ENCODE measurements at places on chromosomes 3 and 15.

DNA sequence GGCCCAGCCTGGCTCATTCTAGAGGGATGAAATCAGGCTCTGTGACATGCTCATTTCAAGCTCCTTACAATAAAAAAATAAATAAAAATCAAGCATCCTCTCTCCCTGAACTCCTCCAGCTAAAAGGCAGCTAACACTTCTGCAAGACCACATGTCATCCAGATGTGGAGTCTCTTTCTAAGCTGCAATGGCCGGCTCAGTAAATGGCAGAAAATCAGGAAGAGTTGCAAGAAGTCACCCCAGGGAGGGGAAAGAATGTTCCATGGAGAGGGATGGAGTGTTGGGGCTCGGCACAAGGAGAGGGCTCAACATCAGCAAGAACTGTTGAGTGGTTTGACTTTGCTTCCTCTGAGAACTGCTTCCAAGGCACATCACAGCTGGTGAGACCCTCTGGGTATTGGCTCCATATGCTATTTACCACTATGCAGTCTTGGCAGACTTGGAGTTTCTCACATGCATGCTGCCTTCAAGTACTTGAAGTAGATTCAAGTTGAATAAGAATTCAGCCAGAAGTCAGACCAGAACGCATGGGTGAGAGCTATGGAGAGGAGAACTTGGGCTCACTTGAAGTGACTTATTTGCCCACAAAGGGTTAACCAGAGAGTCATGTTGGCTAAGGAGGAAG, 689.0 kb downstream of the NTRK3 start:
- no peak for DNase-seq

GRCh38 chr3:11136830-11137626, 17.3 kb upstream of the HRH1 start:
- no peak for DNase-seq

- DNase-seq = no peak
Measured at GRCh38 chr3:182937293-182938051, 42.9 kb downstream of the DCUN1D1 start.

DNA sequence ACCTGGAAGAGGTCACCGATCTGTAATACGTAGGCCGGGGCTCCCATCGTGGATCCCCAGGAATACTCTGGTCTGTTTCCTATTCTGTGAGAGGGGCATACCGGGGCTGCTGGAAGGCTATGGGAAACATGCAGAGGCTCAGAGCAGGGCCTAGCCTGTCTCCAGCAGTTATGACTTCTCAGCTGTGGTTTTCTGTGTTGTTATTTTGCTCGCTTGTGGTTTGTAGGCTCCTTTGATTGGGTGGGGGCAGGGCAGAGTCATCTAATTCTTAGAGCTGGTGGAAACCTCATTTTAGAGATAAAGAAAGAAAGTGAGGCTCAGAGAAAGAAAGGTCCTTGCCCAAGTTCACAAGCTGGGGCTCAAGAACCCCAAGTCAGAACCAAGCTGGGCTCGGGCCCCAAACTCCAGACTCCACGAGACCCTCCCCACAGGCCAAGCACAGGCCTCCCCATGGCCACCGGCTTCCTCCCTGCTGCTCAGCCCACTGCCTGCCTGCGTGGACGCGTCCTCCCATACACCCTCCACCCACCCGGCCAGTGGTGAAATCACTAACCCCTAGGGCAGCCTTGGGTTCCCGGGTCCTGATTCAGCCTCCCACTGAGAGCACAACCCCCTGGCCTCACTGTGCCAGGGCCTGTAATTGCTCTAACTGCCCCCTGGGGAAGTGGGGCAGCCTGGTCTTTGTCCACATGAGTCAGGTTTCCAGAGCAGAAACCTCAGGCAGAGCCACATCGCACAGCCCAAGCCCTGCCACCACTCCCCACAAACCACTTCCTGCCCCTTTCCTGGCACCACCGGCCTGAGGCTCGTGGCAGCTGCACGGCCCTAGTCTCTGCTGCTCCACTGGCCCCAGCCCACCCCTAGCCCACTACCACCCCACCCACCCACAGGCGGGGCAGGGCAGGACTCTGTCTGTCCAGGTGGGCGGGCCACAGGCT, 270.8 kb downstream of the UACA start:
- peak; percentile 70 for DNase-seq

DNA sequence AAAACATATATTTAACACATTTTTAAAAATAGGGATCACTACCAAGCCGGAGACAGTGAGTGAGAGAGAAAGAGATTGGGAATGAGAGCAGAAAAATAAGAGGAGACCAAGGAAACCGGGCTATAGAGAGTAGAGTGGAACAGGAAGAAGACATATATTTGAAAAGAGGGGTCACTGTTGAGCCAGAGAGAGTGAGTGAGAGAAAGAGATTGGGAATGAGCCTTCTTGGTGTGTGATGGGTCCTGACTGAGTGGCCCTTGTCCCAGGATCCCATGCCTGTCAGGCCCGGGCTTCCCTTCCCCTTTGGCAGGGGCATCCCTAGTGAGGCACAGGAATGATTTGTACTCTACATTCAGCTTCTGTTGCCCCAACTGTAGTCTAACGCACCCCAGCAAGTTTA, 646.6 kb downstream of the NTRK3 start:
- DNase-seq = no peak

DNA sequence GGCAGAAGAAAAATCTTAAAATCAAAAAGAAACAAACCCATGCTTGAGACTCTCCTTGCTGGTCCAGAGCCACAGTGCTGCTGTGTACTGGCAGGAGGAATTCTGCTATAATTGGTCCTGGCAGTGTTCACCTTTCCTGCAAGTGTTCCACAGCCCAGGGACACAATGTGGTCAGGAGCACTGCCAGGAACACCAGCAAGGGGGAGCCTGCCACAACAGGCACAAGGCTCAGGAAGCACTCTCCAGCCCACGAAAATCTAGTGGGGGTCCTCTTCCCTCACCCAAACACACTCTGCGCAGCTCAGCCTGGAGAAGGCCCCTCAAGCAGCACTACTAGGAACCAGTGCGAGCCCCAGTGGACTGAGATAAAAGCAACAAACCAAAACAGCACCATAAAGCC, 92.9 kb downstream of the UBE3A start:
- no peak for DNase-seq

GRCh38 chr3:141250828-141251227, 19.2 kb downstream of the PXYLP1 start:
- DNase-seq = no peak

DNA sequence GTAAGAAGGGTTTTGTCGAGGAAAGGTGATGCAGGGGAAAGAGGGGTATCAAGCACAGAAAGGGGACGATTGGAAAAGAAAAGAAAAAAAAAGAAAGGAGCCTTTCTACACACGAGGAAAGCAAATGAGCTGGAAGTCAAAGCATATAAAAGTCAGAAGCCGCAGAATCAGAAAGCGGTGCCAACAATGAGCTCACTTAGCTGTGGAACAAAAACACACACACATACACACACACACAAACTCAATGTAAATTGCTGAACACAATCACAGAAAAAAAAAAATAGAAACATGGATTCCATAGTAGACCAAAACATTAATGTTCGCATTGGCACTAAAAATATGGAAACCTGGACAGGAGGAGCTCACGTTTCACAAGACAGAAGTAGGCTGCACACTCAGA, 63.4 kb upstream of the FEZF2 start:
- no peak for DNase-seq

DNA sequence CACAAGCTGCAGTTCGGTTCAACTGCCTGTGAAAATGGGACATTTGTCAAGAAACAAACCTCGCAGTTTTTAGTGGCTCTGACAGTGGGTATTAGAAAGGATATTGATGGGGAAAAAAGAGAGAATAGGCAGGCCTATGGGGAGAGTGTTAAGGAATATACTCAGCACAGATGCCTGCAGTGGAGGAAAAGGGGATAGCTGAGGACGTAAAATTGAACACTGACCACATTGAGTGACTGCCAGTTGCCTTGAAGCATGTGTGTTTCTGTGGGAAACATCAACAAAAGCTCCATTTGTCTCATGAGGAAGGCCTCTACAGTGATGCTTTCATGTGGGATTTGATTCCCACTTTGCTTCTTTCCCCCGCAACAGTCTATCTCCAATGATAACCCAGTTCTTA, 1042.1 kb downstream of the TUSC7 start:
- no peak for DNase-seq

DNA sequence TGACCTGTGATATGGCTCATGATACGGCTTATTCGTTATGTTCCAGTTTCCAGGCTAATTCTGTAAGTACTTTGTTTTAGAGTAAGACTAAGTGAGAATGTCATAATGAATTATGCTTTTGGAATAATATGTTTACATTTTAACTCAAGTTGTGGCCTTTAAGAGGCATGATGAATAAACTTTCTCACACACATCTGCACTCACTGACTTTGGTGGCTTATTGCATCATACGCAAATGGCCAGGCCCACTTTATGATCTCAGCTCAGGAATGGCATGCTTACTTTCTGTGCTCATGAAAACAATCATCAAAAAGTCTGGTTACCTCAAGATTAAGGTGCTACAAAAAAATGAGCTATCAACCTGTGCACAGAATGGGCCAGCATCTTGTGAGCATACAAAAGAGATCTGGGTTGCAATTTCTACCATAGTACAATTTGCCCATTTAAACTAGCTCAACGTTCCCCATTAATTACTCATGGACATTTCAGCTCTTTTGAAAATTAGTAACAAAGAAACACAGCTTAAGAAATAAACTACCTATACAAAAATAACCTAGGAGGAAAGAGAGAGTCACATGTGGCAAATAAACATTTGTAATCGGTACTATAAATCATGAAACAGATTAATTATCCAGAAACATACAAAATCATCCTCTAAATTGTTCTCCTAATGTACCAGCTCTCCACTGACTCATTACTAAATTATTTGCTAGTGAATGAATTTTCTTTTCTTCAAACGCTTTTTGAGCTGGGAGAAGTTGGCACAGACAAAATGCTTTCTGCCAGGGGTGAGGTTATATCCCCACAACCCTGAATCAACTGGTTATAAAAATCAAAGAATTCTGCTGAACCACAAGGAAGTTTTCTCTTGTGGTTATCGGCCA, 439.0 kb upstream of the ADAMTS9 start:
- no peak for DNase-seq

GRCh38 chr3:4417449-4417848, 49.6 kb downstream of the SUMF1 start:
- DNase-seq = no peak

DNA sequence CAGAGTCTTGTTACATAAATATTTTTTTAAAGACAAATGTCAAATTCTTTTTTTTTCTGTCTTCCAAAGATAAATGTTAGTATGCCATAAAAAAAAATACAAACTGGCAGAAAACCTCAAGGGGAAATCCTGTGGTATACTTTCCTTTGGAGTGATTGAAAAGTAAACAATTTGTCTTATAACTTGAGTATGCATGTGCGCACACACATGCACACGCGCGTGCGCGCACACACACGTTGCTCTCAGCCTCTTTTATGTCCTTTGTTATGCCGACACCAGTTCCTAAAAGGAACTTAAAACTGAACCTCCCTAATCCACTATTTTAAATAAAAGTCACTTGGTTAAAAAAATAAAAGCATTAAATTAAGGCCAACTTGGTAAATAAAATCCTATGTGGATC, 58.1 kb downstream of the TGFBR2 start:
- DNase-seq = no peak

DNA sequence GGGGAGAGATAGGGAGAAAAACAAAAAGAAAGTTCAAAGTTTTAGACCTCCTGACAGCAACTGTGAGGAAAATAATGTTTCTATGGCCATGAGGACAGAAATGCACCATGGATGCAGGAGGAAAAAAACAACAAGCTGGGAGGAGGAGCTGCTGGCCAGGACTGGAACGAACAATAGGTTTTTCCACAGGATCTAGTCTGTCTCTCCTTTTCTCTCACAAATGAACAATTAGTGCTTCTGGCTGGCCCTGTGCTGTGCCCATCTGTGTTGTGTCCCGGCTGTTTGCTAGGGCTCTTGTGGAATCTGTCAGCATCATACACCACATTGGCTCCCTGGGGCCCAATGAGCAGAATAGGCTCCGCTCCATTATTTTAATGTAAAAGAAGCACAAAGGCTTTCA, 15.2 kb downstream of the GK5 start:
- no peak for DNase-seq

DNA sequence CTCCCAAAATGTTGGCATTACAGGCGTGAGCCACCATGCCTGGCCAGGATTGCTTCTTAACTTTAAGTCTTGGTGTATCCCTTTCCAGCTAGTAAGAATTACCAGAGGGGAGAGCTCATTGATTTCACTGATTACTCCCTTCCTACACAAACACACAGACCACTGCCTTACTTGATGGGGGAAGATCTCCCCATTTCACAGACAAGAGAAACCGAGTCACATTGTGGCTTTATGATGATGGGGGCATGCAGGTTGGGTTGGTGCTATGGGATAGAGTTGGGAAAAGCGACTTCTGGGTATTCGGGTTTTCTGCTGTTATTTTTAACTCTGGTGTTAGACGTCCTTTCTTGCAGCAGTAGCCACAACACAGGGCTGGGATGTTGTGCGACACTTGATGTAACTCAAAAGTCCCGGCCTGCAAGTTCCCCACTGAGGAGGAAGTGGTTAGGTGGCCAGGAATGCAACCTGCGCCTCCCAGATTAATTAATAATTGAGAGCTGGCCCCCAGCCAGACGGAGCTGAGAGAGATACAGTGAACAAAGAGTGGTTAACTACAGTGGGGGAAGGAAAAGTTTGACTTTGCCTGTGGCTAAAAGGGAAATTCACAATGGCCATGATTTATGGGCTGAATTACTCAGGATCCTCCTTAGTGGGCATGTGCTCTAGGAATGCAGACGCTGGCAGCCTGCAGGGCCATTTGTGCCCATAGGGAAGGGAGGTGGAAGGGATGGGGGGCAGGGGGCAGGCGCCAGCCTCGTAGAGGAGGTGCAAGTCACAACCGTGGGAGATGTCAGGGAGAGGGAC, 63.6 kb downstream of the SMAD6 start:
- DNase-seq = no peak

- no peak for DNase-seq
Measured at GRCh38 chr3:26718315-26718714, 95.7 kb downstream of the LRRC3B start.

GRCh38 chr3:52237006-52237656, 1.8 kb downstream of the TWF2 start:
- DNase-seq = peak; percentile 1

- DNase-seq = no peak
Measured at GRCh38 chr3:183819831-183820230, 5.5 kb downstream of the MAP6D1 start.

DNA sequence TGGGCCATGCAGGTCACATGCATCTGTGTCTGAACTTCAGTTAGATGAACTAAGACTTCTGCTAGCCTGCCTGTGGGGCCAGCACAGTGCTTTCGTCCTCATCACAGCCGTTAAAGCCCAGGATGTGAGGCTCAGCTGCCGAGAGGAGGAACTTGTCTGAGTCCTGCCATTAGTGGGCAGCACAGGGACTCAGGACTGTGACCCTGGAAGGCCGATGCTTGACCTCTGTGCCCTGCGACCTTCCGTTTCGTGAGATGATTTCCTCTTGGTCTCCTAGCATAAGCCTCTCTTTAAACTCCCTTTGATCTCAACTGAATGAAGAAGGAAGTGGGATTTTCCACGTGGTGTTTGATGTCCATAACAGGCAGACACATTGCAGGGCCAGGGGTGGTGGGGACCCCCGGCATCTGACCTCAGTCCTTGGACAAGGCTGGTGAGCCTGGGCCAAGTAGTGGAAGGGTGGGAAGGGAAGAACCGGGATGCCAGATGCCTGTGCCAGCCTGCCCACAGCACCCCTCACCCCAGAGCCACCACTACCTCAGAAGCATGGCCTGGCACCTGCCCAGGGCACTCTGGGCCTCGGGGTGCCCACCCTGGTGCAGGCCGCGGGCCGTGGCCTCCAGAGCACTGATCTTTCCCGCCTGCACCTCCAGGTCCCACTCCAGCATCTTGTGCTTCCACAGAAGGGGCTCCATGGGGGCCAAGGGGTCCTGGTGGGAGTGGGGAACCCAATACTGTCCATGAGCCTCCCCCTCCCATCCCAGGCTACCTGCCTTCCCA, 21.6 kb downstream of the PLA2G4B start:
- DNase-seq = no peak

GRCh38 chr3:184300378-184300720, 1.3 kb downstream of the PSMD2 start:
- DNase-seq = no peak

Data from stimulated activated CD4-positive, alpha-beta T cell treated with anti-CD3 and anti-CD28 coated beads, Interleukin-4, amount 100 ng/mL, for 1 hour (primary cell).